ENCODE measurements at places on chromosomes 2 and 18. TPM values are rescaled to one million over a fixed set of nuclear protein-coding genes. Genes with fewer than 3 reads are reported as not detected.

DNA sequence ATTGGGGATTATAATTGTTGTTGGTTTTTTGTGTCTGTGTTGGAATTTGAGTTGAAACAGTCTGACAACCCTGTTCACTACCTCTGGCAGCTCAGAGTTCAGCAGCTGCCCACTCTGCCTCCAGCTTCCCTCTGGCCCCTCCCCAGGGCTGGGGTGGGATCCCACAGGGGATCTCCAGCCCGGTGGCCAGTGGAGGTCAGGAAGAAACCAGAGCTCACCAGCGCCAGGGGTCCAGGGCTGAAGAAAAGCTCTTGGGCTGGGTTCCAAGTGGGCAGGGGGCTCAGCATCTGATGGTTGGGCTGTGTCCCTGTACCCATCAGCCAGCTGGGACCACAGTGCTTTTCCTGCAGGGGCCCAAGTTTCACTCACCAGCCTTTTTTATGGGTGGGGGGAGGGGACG, 16.5 kb upstream of the NCL start:
- H3K4me1 ChIP-seq = peaks cover 1% of the 10 kb centered on the region
- no peak for DNase-seq
- H3K27me3 ChIP-seq = no peaks in the 10 kb centered on the region
- H3K27ac ChIP-seq = no peak overlapping the region
- no peak overlapping the region for H3K4me3 ChIP-seq
- H3K36me3 ChIP-seq = no peaks in the 10 kb centered on the region

GRCh38 chr2:229096409-229097066, 174.5 kb downstream of the PID1 start:
- H3K27me3 ChIP-seq = no peaks in the 10 kb centered on the region
- no peak for DNase-seq
- no peaks in the 10 kb centered on the region for H3K4me1 ChIP-seq
- H3K36me3 ChIP-seq = no peaks in the 10 kb centered on the region
- no peak overlapping the region for H3K4me3 ChIP-seq

DNA sequence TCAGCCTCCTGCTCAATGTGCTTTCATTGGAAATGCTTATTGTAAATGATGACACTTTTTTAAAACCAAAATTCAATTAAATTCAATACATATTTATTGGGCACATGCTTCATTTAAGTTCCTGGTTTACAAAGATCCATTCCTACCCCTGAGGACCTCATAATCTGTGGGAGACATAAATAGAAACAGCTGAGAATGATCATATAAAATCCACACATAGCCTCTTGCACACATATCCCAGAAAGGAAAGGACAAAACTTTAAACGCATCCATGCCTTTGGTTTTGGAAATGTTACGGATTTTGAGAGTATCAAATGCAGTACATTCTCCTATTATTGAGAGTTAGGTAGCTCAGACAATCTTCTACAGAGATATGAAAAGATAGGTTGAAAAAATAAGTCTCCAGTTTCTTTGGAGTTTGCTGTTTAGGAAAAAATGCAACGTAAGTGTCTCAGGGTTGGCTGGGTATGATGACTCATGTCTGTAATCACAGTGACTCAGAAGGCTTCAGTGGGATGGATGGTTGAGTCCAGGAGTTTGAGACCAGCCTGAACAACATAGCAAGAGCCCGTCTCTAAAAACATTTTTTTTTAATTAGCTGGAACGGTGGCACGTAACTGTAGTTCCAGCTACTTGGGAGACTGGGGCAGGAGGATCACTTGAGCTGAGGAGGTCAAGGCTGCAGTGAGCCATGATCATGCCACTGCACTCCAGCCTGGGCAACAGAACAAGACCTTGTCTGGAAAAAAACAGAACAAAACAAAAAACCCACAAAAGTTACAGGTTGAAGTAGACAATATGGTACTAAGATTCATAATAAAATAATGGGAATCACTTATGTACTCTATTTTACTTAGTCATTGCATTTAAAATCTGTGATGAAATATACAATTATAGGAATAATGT, 3.9 kb upstream of the PRELID3A start:
- peaks cover 7% of the 10 kb centered on the region for H3K4me1 ChIP-seq
- DNase-seq = no peak
- no peak overlapping the region for H3K27ac ChIP-seq
- no peak overlapping the region for H3K4me3 ChIP-seq
- no peaks in the 10 kb centered on the region for H3K36me3 ChIP-seq
- H3K27me3 ChIP-seq = no peaks in the 10 kb centered on the region

DNA sequence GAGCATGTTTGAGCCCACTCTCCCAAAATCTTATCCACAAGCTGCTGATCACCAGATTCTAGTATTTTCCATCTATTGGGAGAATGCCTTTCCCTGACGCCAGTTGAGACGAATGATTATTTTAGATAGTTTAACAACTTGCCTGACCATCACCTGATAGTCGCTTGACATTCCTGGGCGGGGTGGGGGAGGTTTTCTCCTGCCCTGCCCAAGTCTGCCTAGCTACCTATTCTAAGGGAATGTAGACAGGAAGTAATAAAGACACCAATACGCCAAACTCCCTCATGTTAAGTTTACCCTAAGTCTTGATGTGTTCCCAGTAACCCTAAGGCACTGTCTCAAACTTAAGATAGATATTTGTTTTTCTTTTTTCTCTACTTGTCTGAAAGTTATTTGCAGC, 4.6 kb upstream of the ACAA2 start:
- DNase-seq = no peak
- no peak overlapping the region for H3K27ac ChIP-seq
- no peak overlapping the region for H3K4me3 ChIP-seq
- no peaks in the 10 kb centered on the region for H3K4me1 ChIP-seq

DNA sequence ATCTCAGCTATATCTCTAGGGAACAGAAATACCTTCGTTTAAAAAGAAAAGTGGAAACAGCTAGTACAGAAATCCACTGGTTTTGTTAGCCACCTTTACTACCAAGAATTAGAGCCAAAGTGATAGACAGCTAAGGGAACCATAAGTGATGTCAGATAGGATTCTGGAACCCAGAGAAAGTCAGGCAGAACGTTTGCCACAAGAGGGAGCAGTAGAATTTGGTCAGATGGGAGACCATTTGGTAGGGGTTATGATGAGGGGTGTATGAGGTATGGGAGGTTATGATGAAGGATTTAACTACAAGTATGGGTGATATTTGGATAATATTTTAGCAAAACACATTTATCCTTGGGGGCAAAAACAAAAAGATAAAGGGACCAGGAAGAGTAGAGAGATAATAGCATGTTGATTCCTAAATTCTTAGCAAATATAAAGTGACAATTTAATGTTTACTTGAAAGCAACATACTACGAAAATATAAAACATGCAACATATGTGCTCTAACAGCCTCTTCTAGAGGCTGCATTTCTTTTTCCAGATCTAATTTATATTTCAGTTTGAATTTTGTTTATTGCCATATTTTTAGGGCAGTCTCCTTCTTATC, 3.3 kb downstream of the SLC8A1 start:
- DNase-seq = no peak
- H3K27ac ChIP-seq = no peak overlapping the region
- H3K36me3 ChIP-seq = no peaks in the 10 kb centered on the region
- H3K4me1 ChIP-seq = peaks cover 4% of the 10 kb centered on the region
- H3K4me3 ChIP-seq = no peak overlapping the region

GRCh38 chr2:163774862-163775261, 39.1 kb upstream of the FIGN start:
- H3K4me3 ChIP-seq = no peak overlapping the region
- H3K27me3 ChIP-seq = no peaks in the 10 kb centered on the region
- H3K4me1 ChIP-seq = no peaks in the 10 kb centered on the region
- DNase-seq = no peak
- no peak overlapping the region for H3K27ac ChIP-seq

MYOM1 gene
- total RNA-seq = 0.83 TPM

CDC42EP3 gene
- 29.7 TPM for total RNA-seq

Data from ovary (tissue), 10 donors.